Stimulated activated CD8-positive, alpha-beta memory T cell treated with anti-CD3 and anti-CD28 coated beads, Interleukin-7, amount 100 ng/mL, for 48 hours (primary cell): ENCODE measurements at places on chromosomes 13 and 19.

GRCh38 chr13:87129602-87130300, 541.4 kb upstream of the SLITRK5 start:
- DNase-seq = no peak

- no peak for DNase-seq
These were observed 44.4 kb upstream of the NPAS1 start for GRCh38 chr19:46975011-46975924.

DNA sequence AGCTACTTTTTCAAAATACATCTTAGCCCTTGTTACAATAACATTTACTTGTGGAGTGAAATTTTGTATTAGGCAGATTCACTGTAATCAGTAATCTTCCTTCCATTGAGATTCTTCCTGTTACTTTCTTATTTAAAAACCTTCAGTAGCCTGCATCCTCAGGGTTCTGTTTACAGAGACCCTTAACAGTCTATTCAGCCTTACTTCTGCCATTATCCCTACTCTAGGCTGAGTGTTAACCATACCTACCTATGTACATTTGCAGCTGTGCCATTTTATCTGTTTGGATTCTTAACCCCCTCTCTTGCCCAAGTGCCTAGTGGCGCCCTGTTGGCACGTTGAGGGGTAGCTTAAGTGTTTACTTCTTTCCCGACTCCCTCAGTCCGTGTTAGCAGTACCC, 71.9 kb downstream of the LRCH1 start:
- no peak for DNase-seq

GRCh38 chr13:106612688-106613087, 44.8 kb upstream of the ARGLU1 start:
- DNase-seq = no peak

DNA sequence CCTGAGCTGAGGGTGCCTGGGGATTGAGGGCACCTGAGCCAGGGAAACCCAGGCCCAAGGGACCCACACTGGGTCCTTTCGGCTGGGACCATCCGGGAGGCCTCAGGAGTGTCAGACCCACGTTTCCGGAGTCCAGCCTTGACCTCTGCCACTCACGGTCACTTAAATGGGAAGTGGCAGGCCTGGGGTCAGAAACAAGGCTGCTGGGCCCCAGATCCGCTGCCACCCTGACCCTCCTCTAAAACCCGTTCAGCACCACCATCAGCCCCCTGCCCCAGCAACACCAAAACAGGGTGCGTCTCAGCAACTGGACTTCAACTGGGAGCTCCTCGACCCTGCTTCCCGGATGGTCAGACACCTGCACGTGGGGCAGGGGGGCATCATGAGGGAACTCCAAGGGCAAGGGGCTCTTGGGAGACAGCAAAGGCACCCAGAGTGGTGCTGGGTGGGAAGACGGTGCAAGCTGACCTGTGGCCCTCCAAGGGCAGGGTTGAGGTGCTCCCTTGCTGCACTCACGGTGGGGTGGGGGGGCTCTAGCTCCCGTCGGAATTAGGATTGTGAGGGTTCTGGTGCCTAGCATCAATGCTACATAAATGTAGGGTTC, 1.2 kb upstream of the PLPP2 start:
- no peak for DNase-seq

GRCh38 chr13:44075113-44075512, 195.4 kb downstream of the LACC1 start:
- DNase-seq = no peak

DNA sequence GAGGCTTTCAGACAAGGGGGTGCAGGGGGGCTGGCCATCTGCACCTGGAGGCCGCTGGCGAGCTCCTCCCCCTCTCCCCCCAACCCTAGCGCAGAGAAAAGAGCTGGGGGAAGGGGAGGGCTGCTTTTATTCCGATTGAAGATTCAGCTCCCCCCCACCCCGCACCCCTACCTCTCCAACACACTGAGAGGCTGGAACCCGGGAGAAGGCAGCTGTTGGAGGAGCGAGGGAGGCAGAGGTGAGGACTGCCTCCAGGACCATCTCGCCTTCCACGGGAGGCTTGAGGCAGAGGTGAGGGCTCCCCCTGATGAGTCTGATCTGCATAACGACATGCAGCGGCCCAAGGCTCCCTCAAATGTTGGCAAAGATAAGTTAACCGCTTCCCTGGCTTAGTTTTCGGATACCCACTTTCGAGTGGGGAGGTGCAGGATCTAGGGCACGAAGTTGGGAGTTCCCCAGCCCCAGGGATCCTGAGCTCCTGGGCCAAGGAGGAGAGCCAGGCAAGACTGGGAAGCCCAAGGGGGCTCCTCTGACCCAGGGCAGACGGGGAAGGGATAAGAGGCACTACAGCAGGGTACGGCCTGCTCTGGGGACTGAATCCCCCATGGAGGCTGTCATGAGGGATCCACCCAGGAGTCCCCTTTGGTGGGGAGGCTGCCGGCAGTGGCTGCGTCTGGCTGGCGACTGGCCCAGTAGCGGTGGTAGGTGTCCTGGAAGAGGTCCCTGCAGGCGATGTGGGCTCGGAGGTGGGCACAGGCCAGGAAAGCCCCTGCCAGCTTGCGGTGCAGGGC, 1.2 kb upstream of the NUMBL start:
- DNase-seq = no peak

- no peak for DNase-seq
These were observed 76.7 kb upstream of the GPR183 start for GRCh38 chr13:99383946-99384345.

DNA sequence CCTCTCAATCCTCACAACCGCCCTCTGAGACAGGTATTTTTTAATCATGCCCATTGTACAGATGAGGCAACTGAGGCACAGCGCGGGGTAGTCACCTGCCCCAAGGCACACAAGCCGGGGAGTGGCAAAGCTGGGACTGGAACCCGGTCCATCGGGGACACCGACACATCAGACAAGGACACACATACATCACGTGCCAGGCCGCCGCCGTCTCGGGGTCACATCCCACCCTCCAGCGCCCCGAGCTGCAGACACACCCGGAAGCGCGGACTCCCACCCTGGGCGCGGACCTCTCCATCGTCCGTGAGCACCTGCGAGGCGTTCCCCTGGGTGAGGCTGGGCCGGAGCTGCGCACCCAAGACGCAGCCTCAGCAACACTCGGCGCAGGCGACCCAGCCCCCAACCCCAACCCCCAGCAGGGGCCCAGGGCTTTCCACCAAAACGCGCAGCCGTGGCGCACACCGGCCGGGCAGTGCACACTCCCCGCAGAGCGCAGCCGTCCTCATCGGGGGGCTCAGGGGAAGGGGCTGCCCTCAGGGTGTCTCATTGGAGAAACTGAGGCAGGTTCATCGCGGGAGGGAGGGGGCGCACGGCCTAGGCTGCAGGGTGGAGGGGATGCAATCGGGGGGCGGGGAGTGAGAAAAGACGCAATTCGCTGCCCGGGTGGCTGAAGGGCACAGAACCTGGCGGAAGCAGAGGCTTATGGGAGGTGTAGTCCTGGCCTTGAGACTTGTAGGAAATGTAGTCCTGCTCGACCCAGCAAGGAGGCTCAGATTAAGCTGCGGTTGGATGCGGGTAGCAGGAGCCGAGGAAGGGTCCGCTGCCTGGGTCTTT, 1.9 kb upstream of the LMTK3 start:
- DNase-seq = peak; percentile 64

DNA sequence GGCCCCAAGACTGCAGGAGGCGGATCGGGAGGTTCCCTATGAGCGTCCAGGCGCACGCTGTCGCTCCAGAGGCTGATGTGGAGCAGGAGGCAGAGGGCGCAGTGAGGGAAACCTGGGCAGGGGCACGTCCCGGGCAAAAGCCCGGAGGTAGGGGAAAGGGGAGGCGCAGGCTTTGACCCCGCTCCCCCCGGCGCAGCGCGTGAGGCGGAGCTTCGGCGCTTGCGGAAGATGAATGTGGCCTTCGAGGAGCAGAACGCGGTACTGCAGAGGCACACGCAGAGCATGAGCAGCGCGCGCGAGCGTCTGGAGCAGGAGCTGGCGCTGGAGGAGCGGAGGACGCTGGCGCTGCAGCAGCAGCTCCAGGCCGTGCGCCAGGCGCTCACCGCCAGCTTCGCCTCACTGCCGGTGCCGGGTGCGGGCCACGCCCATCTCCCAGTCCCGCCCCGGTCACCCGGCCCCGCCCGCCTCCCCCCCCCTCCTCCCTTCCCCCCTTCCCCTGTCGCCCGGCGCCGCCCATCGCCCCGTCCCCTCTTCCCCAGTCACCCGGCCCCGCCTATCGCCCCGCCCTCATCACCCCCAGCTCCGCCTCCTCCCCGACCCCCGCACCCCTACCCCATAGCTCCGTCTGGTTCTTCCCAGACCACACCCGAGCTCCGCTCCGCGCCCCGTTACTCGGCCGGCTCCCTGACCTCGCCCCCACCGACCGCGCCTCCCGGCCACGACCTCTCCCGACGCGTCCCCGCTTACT, 4.1 kb downstream of the HMG20B start:
- DNase-seq = no peak

- no peak for DNase-seq
These were observed 671 bp downstream of the MCOLN1 start for GRCh38 chr19:7522923-7523667.

DNA sequence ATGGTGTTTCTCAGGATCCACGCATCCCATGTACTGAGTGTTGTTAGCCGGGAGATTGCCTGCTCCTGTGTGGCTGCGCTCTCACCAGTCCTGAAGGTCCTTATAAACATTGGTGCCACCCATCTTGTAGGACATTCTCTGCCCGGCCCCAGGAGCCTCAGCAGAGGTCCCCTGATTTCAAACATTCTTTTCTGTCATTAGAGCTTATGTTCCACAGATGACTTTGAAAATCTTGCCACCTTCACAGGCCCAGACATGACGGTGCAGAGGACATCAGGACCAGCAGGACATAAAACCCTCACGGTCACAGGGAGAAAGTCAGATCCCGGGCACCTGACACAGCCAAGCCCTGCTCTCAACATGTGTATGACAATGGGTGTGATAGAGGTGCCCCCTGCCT, 33.2 kb upstream of the PEPD start:
- DNase-seq = no peak

- DNase-seq = no peak
These were observed 5.8 kb upstream of the ONECUT3 start for GRCh38 chr19:1747285-1748114.

GRCh38 chr19:47587295-47587694, 14.3 kb upstream of the ZNF541 start:
- no peak for DNase-seq

- no peak for DNase-seq
These were observed 932.5 kb upstream of the MIR17HG start for GRCh38 chr13:90414691-90415596.

GRCh38 chr19:13623716-13624710, 117.7 kb upstream of the CACNA1A start:
- DNase-seq = no peak

GRCh38 chr13:44277459-44277858, 96.2 kb upstream of the SERP2 start:
- no peak for DNase-seq

DNA sequence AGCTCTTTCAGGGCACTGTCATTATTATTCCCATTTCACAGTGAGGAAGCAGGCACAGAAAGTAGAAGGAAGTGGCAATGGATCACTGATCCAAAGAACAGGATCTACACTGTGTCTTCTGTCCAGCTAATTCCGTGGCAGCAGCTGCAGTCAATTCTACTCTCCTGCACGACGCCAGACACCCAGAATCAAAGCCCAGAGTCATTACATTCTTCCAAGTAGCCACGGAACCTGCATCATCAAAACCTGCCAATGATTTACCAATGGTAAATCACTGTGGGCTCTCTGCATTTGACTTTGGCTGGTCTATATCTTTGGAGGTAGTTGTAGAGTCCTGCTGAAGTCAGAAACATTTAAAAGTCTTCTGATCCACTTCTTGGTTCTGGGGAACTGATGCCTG, 767.7 kb downstream of the LIG4 start:
- no peak for DNase-seq

GRCh38 chr13:52701728-52702465, 37.7 kb downstream of the CNMD start:
- no peak for DNase-seq

DNA sequence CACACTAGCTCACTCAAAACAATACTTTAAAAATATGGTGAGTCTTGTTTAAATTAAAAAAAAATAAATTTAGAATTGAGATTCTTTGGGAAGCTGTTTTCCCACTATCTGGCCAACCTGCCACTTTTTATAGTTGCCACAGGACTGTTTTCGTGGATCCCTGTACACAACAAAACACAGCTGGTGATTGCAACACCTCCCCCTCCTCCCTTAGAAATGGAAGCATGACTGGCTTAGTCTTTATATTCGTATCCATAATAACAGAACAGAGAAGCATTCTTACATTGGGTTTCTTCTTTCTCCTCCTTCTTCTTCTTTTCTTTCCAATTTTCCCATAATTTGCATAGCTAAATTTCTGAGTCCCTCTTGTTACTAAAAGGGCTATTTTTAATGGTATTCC, 79.5 kb upstream of the GJB6 start:
- no peak for DNase-seq
